ENCODE measurements at places on chromosomes 13 and 19.

DNA sequence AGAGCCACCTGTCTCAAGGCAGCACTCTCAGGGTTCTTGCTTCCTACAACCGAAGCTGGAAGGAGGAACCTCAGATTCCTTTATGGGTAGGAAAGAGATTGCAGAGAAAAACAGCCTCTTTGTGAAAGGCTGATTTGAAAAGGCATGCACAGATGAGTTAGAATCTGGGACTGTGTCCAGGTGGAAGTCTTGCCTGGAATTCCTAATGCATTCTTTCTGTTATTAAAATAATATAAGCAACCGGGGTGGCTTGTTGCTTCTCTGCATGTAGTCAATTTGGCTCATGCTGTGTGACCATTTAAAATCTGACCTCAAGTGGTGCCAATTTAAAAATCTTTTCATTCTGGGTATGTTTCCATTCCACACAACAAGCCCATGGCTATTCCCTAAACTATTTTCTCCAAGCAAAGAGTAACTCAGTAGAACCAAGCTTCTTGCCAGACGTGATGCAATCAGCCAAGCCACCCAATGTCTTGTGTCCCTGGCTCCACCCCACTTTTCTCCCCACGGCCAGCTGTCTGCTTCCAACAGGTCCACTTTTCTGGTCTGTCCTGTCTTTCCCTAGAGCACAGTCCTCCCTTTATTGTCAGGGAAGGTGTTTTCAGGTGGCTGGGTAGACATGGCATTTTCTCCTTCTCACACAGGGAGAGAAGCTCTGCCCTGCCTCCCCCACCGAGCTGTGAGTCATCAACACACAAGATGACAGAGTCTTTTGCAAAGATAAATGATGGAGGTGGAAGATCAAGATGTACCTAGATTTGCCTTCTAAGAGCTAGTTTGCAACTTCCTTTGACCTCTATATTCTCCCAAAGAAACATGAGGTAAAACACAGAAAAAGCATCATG, 394.3 kb downstream of the FOXO1 start:
- peak; percentile 69 for DNase-seq

DNA sequence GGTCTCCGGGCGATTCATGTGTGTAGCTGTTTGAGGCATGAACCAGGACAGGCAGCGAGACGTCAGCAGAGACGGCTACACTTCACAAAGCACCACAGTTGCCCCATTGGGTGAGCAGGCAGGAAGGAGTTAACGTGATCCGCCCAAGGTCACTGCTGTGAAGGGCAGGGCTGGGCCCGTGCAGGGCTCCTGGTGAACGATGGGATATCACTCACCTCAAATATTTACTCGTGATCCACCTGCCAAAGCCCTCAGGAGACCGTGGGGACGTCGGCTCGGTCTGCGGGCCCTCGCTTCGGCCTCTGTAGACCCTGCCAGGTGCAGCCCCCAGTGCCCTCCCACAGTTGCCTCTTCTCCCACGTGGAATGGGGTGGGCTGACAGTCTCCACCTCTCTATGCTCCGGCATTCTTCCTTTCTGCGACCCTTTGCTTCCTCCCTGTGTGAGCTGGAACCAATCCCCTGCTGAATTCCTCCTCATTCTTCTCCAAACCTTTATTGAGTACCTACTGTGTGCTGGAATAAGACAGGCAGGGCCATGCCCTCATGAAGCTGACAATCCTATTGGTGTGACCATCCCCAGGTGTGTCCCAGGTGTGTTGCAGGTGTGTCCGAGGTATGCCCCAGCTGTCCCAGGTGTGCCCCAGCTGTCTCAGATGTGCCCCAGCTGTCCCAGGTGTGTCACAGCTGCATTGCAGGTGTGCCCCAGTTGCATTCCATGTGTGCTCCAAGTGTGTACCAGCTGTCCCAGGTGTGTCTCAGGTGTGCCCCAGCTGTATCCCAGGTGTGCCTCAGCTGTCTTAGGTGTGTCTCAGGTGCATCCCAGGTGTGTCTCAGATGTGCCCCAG, 2.0 kb upstream of the GRK1 start:
- no peak for DNase-seq

GRCh38 chr13:76944456-76944855, 3.9 kb upstream of the ACOD1 start:
- DNase-seq, result peak; percentile 68

DNA sequence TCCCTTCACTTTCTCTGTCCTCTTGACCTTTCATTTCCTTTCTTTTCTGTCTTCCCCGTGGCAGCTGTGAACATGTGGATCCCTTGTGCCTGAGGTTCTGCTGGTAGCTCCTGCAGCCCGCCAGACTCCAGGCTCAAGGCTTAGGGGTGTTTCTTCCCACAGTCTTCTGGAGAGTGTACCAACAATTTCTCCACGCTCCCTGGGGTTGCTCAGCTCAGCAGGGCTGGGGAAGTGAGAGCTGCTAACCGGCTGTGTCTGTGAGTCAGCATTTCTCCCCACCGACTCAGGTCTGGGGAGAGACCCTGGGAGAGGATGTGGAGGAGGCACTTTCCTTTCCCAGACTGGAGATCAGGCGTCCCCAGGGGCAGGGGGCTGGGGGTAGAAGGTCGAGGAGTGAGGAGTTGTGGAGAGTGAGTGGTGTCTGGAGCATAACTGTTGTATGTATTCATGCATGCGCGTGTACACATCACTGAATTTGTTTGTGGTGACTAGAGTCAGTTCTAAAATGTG, 193.6 kb downstream of the KCNRG start:
- DNase-seq, result peak; percentile 73

- peak; percentile 41 for DNase-seq
Observed at GRCh38 chr19:4379383-4380253, 20.7 kb downstream of the SH3GL1 start.

- DNase-seq, result no peak
Observed at GRCh38 chr13:91212231-91212630, 135.3 kb upstream of the MIR17HG start.

DNA sequence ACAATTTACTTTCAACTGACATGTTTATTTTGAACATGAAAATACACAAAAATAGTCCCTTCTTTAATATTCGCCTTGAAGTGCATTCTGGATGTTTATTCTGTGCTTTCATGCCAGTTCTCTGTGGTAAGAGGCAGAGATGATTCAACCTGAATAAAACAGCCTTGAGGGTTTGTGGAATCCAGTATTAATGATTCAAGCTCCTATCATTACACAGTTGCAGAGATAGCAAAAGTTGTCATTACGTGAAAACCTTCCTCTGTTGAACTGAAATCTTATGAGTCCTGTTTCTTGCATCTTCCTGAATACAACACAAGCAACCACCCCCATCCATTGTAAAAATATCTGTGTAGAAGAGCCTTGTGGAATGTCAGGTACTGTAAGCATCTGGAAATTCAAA, 142.3 kb upstream of the HTR2A start:
- DNase-seq, result peak; percentile 79

GRCh38 chr19:29495091-29495490, 30.7 kb upstream of the VSTM2B start:
- DNase-seq, result no peak

DNA sequence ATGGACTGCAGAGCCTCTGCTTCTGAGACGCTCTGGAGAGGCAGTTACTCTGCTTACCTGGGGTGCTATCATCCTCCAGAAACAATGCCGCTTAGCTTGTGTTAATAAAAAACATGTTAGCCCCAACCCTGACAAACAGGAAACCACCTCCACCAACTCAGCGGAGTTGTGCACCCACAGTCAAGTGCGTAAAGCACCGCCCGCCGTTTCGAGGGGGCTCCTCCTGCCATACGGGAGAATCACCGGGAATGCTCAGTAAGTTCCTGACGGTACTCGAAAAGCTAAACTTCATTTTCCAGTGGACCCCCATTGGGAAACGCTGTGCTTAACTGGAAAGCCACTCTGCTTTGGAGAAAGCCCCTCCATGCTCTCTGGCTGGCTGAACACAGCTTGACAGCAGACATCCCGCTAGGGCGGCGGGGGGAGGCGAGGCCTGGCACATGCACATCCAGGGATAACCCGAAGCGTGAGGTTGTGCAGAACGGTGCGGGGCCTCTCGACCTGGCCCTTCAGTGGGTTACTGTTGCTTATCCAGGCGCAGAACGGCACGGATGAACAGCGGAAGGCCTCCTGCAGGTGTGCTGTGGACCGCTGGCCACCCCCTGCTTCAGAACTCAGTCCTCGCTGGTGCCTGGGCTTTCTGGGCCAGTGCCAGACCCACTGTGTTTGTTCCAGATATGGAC, 17.1 kb downstream of the GAS6 start:
- DNase-seq, result no peak

GRCh38 chr19:17831419-17831888, 10.1 kb upstream of the INSL3 start:
- no peak for DNase-seq

- no peak for DNase-seq
Observed at GRCh38 chr19:38670921-38671398, 23.5 kb downstream of the ACTN4 start.

GRCh38 chr13:46541210-46541609, 11.8 kb upstream of the LRCH1 start:
- DNase-seq, result no peak

GRCh38 chr13:67554286-67554685, 324.1 kb upstream of the PCDH9 start:
- no peak for DNase-seq

DNA sequence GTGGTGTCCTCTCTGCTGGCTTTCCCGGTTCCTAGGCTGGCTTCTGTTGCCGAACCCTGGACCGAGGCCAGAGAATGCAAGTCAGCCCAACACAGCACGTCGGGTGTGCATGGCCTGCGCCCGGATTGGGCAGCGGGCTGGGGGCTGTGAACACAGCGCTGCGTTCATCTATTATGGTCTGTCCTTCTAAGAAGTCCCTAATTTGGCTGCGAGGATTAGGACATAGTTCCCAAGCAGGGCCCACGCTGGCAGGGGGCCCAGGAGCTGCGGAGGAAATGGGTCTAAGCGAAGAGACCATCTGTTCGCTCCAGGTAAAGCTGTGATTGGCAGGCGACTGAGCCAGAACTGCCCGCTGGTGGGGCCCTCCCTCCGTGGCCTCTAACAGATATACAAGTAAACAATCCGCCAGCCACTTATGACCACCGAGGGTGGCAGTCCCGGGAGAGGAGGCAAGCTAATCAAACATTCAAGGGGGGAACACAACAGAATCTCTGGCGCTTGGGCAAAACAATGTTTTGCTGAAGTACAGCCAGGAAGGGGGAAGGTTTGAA, 6.0 kb downstream of the SYCE2 start:
- DNase-seq, result peak; percentile 28

DNA sequence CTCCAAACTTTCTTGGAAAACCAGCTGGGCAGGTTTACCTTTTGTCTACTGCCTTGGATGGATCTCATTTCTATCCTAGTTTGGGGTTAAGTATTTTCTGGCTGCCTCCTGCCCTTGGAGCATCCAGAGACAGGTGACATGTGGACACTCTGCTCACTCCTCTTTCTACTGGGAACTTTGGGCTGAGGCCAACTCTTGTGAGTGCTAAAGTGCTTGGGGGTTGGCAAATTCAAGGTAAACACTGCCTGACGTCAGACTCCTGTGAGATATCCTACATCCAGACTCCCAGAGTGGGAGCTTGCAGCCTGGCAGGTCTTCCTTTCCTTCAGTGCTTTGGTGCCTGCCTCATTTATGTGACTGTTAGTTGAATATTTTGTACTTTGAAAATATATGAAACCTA, 388.1 kb downstream of the KCNRG start:
- no peak for DNase-seq

DNA sequence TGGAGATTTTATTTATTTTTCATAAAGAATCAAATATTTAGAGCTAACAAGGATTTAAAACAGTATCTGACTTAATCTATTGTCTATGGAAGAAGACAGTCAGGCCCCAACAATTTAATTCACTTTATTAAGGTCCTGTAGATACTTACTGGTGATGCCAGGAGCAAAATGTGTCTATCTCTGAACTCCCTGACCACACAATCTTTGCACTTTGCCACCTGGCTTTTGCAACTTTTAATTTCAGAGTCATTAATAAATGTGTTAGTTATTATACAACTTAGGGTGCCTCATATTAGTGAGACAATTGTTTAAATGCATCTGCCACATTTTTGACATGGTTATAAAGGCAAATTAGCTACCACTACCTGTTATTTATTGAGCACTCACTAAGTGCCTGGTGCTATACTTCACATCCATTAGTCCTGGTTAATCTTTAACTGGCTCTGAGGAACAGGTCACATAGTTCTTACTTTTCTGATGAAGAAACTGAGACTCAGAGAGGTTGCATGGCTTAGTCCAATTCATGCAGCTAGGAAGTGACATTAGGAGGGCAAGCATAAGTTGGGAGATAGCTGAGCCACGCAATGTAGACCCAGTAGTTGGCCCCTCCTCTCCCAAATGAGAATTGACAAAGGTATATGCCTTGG, 297.9 kb downstream of the DCT start:
- no peak for DNase-seq

GRCh38 chr13:112967686-112968379, 1.2 kb upstream of the MCF2L start:
- peak; percentile 4 for DNase-seq

DNA sequence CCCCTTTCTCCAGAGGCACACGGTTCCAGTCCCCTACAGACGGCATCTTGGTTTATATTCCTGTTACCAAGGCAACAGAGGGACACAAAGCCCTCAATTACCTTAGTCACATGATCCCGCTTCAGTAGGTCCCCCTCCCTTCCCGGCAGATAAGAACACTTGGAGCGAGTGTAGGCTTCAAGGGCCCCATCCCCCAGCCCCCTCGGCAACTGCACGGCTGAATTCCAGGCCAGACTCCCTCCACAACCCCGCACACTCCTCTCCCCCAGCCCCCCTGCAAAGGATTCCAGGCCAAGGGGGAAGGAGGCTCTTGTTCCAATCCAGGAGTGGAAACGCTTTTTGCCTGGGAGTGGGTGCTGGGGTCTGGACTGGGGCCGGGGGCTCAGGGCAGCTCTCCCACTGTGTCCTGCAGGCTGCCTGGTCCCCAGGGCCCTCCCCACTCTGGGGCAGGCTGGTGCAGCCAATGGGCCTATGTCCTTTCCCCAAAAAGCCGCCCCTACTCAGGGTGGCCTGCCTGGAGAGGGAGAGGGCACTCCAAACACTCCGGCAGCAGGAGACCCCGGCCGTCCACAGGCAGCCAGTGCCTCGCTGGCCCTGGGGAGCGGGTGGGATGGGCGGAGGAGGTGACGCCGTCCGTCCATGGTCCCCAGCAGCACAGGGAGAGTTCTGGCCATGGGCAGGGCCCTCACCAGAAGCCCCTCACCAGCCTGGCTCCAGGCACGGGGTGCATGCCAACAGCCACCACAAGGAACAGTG, 62.6 kb downstream of the MLLT1 start:
- no peak for DNase-seq

- DNase-seq, result no peak
Observed at GRCh38 chr13:112997188-112998130, 28.4 kb downstream of the MCF2L start.

GRCh38 chr19:52948025-52948770, 14.5 kb downstream of the ZNF816 start:
- DNase-seq, result no peak

DNA sequence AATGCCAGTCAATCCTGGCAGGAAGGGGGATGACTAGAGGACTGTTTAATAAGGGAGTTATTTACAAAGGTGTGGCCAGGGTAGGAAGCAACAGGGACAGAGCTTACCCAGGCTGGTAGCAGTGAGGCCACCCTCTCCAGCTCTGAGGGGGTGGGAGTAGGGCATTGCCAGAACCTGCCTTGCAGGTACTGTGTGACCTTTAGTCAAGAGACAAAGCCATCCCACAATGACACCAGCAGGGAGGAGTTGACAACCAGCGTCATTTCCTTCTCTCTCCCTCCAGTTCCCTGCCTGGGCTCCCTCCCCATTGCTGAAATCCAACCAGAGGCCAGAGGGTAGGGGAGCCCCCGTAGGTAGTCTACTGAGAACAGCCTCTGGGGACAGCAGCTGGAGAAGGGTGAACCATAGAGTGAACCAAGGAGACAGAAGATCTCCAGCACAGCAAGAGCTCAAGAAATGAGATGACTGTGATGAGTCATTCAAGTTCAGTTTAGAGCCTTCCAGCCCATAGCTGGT, 33.3 kb upstream of the SPATA13 start:
- DNase-seq, result no peak
